ENCODE measurements at places on chromosomes 5 and 9.

GRCh38 chr9:136850866-136851775 lies 1.0 kb upstream of the MAMDC4 start:
- DNase-seq: no peak

GRCh38 chr5:81165493-81166119 lies 67.5 kb upstream of the CKMT2 start:
- peak; percentile 24 for DNase-seq

GRCh38 chr5:6652025-6652424 lies 18.8 kb downstream of the SRD5A1 start:
- no peak for DNase-seq

GRCh38 chr9:119009249-119009648 lies 360.0 kb downstream of the BRINP1 start:
- no peak for DNase-seq

DNA sequence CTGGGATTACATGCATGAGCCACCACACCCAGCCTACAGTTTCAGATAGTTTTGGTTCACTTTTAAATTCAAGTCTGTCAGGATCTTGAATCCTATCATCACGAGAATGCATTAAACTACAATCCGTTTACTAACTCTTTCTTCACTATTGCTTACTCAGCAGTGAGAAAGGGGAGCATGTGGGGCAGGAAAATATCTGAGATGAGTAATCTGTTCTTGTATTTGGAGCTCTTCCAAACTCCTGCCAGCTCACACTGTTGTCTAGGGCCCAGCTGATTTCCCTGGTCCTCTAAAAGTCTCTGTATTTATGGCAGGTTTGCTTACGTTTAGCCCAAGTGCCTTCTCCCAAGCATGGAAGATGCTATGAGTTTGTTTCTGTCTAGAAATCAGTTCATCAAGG lies 152.2 kb downstream of the FGF18 start:
- no peak for DNase-seq

DNA sequence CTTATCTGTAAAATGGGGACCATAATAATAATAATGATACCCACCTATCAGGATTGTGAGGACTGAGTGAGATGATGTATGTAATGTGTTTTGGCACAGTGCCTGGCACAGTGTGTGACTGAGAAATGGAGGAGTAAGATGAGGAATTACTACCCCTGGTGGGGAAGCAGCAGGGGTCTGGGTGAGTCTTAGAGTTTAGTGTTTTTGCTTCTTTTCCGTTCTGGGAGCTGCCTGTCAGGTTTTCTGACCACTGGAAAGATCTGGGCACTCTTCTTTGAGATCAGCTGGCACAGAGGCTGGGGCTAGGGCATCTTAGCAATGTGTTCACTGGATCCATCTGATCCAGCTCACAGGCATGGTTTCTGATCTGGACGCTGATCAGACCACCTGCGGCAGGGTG lies 8.5 kb downstream of the LCP2 start:
- no peak for DNase-seq

DNA sequence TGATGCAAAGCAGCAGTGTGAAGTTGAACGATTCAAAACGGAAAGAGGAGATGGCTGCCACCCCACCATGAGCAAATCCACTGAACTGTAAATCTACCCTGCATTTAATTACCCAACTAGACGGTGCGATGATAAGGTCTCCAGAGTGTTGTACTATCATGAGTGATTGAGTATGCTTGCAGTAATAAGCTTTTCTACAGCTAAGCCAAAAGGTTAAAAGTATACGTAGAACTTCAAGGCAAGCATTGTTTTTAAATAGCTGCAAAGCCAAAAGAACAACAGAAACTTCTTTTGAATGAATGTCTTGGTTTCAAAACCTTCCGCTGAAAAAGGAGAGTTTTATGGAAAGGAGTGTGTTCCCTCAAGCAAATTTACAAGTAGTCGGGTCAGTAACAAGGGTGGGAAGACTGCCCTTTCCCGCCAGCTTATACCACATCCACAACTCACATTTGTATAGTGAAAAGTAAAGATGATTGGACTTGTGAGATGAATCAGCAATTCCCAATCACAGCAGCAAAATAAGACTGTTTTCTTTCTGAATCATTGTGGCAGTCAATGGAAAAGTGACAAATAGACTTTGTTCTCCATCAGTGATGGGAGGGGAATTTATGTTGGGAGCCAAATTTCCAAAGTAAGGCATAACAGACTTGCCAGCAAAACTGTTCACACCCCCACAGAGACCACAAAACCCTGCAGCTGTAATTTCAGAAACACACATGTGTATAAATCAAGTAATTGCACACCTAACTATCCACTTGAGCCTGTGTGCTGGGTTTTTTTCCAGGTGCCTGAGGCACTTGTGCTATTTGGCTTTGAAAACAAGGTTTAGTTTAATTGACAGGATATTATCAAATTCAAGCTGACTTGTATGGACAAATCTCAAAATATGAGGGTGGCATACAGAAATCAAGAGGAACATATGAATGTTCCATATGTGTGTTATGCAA lies 407.7 kb upstream of the GRAMD2B start:
- no peak for DNase-seq

- no peak for DNase-seq
Observed at GRCh38 chr5:31537851-31538250, 5.8 kb downstream of the C5orf22 start.

- no peak for DNase-seq
Observed at GRCh38 chr5:74122175-74122574, 496.2 kb downstream of the ARHGEF28 start.

- DNase-seq: no peak
Observed at GRCh38 chr5:163586531-163586956, 81.1 kb downstream of the MAT2B start.

DNA sequence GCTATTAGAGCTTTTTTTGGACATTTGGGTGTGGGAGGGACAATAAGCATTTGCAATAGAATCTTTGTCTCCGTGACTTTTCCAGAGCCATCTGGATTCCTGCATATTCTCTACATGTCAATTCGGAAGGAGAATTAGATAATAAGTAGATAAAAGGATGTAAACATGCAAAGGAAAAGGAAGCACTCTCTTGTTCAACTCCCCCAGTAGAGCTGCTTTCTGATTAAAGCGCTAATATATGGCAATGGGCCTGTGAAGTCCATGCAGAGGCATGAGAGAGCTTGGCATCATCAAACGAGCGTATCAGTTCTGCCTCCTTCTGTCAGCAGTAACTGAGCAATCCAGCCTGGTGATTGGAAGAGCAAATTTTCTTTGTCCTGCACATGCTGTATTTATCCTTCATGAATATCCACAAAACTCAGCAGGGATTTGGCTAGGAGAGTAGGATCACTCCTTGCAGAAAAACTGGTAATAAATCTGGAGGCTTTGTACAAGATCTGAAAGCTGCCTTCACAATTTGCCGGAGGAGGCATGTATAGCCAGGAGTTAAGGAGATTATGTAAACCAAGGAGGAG lies 1752.9 kb downstream of the MAT2B start:
- no peak for DNase-seq

DNA sequence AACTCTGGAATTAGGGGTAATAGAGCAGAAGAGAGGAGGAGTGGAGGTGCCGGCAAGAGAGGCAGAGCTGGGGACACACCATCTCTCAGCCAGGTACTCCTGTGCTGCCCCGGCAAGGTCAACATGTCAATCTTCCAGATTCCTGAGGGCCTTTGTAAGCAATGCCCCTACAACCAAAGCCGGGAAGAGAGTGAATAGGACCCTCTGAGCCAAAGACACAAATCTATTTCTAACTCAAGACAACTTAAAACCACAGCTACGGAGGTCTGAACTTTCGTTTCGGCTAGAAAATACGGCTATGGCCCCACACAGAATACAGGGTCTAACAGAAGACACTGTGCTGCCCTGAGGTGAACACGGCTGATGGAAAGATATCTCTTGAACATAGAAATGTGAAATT lies 66.6 kb downstream of the SERINC5 start:
- DNase-seq: no peak

DNA sequence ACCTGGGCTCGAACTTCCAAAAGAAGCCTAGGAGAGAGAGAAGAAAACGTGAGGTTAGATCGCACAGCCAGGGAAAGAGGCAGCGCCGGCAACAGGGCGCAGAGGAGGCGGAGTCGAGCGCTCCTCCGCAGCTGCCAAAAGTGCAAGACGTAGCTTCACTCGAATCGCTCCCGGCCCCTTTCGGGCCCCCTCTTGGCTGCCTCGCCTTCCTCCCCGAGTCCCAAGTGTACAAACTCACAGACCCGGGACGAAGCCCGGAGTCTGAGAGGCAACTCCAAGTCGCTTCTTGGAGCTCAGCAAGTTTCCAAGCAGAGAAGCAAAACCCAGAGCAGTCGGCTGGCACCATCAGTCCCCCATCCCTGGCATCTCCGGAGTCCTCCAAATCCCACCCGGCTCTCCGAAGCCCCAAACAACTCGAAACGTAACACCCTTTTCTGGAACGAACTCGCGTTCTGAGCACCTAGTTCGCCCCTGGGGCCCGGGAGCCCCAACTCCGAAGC lies 1.2 kb downstream of the MIER3 start:
- peak; percentile 16 for DNase-seq

GRCh38 chr9:125524583-125525355 lies 182.2 kb downstream of the MAPKAP1 start:
- DNase-seq: no peak

GRCh38 chr9:136596630-136597031 lies 50.8 kb upstream of the NOTCH1 start:
- DNase-seq: no peak

- DNase-seq: no peak
Observed at GRCh38 chr5:136106351-136107031, 26.2 kb upstream of the SMAD5 start.

DNA sequence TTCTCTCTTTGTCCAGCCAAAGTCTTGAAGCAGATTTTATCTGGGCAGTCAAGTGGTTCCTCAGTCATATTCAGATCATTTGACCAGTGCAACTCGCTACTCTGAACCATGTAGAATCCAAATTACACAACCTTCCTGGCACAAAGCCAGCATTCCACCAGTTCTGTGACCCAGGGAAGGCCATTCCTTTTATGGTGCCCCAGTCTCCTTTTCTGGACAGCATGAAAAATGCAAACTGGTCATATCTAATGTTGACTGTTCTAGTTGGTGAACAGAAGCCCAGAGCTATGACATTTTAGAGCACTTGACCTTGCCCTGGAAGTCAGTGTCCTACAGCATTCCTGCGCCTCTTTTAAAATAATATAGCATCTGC lies 364.6 kb downstream of the BRINP1 start:
- DNase-seq: no peak

DNA sequence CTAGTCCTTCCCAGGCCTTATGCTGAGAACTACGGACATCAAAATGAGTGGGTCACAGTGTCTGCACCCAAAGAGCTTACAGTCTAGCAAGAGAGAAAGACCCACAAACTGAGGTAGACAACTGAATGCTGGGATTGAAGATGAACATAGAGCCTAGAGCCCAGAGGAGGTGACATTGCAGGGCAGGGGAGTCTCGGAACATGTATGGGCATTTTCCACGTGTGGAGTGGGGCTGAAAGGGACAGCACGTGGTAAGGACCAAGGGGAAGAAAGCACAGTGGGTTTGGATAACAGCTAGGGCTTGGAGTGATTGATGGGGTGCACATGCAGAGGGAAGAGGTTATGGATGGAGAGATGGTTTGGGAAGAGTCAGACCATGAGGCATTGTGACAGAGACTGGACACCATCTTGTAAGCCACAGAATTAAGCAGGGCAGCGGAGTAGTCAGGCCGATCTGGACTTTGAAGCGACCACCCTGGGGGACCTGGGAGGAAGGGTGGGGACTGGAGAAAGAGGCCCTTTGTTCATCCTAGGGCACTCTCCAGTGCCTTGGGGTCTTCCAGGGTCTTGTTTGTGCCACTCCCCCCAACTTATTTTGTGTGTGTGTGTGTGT lies 47.5 kb upstream of the SH3PXD2B start:
- no peak for DNase-seq

DNA sequence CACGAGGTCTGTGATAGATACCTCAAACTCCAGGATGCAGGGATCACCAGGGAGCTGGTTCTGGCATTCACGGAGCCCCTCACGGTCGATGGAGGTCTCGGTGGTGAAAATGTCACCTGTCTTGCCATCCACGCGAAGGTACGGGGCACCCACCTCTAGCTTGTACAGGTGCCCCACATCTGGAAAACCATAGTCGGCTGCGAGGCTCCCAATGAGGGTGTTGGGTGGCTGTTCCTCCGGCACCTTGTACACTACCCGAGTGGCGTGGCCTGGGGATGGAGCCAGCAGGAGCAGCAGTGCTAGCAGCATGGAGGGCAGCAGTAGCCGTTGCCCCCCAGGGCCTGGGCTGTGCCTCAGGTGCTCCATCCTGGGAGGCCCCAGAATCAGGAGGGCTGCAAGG lies 9.2 kb downstream of the PCDH1 start:
- DNase-seq: no peak

GRCh38 chr9:77893706-77894105 lies 137.9 kb downstream of the GNAQ start:
- DNase-seq: no peak

- DNase-seq: no peak
Observed at GRCh38 chr9:128059365-128059983, 7.6 kb downstream of the NAIF1 start.

DNA sequence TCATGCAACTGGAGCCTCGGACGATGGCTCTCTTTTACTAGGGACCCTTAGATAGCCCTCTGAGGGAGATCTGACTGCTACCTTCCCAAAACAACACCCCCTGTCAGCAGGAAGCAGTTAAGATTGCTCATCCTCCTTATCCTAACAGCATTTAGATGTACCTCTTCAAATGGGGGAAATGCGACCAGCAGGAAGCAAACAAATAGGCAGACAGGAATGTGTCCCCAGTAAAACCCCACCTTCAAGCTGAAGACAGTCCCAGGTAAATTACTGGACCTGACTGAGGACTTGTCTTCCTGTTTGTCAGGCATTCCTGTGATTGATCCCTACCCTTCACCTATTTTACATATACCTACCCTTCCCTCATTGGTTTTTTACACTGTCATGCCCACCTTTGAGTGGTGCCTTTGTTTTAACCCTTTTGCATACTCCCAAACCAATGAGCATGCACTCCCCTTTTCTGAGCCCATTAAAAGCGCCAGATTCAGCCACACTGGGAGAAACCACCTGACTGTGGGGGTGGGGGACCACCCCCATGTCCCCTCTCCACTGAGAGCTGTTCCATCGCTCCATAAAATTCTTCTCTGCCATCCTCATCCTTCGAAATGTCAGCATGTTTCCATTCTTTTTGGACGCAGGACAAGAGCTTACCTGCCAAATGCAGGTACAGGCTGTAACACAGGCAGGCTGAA lies 954.0 kb upstream of the CDH6 start:
- DNase-seq: no peak

GRCh38 chr9:98318834-98319478 lies 63.5 kb upstream of the TBC1D2 start:
- DNase-seq: no peak

DNA sequence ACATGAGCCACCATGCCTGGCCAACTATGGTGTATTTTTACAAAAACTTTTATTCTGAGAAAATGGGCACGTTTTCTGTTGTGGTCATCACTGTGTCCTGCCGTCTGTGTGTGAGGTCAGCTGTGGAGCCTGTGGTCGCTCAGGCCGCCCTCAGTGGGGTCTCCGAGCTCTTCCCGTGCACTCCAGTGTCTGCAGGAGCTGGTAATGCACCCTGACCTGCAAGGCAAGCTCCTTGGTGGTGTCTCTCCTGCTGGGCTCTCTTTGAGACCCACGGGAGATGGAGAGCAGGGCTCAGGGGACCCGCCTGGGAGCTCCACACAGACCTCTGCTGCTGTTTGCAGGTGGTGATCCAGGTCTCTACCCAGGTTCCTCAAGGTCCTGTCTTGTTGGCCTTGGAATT lies 9.6 kb upstream of the AHRR start:
- DNase-seq: no peak

- DNase-seq: no peak
Observed at GRCh38 chr9:70177121-70177520, 81.7 kb upstream of the SMC5 start.
